ENCODE measurements at places on chromosomes 5 and 9.

DNA sequence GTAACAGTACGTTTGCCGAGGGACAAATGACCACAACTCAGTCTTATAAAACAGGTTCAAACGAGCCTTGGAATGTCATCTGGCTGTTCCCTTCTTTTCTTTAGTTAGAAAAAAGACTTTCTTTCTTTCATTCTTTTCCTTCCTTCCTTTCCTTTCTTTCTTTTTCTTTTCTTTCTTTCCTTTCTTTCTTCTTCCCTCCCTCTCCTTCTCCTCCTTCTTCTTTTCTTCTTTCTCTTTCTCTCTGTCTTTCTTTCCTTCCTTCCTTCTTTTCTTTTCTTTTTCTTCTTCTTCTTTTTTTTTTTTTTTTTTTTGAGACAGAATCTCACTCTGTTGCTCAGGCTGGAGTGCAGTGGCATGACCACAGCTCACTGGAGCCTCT, 9.7 kb upstream of the LAMC3 start:
- no peak for DNase-seq

DNA sequence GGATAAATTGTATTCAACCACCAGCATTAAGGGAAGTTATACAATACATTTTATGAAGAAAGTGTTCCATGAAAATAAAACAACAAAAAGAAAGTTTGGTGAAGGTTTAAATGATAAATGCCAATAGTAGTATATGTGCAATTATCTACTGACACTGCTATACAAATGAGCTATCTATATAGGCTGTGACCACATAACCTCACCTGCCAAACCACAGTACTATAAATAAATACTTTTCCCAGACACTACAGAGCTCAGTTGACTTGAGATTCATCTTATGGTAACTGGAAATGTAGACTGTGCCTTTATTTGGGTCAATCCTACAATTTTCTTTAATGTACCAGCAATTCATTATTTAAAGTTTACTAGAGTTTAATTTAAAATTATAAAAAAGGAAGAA, 81.0 kb upstream of the CCDC152 start:
- DNase-seq, result no peak

DNA sequence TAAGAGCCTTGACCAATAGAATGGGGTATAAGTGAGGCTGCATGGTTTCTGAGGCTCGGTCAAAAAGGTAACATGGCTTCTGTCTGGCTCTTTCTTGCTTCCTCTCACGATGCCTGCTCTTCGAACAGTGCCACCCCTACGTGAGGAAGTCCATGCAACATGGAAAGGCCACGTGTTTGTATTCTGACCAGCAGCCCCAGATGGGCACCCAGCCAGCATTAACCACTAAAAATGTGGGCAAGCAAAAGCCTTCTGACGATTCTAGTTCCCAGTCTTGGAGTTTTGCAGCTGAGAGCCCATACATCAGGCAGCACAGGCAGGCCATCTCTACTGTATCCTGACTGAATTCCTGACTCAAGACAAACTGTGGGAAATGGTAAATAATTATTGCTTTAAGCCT, 24.2 kb upstream of the NREP start:
- no peak for DNase-seq

- no peak for DNase-seq
These were observed 114.0 kb downstream of the CARTPT start for GRCh38 chr5:71832812-71833715.

GRCh38 chr9:137688725-137689124, 69.9 kb downstream of the EHMT1 start:
- no peak for DNase-seq

DNA sequence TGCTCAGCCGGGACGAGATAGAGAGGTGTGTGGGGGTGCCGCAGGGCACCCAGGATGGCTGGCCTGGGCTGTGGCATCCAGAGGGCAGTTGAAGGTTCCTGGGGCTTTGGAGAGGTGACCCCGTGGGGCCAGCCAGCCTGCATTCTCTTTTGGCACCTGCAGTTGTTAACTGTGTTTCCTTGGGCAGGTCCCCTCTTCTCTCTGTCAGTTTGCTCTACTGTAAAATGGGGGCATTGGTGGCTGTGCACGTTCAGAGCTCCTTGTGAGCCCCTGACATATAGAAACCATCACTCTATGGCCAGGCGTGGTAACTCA, 8.5 kb downstream of the ZDHHC12 start:
- DNase-seq, result no peak

DNA sequence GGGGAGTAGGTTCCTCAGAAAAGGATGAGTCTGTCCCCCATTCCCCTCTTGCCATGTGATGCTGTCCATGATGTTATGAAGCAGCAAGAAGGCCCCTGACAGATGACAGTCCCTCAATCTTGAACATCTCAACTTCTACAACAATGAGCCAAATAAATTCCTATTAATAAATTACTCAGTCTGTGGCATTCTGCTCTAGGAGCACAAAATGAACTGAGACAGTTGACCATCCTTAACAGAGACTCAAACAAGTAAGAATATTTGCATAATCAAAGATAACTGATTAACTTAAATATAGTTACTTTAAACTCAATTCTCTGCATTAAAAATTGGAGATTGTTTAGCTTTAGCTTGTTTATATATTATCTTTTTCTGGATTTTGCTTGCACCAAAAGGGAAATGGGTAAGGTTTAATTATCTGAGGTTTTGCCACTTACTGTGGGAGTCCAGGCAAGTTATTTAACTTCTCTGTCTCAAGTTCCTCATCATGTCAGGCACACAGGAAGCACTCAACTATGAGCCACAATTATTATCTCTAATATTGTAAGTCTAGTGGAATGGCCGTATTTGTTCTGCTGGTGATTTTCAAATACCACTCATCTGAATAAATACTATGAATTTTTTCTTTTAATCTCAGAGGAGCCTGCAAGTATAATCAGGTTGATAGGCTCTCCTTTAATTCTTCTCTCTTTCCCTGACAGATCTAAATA, 162.9 kb downstream of the TSSK1B start:
- DNase-seq, result no peak

DNA sequence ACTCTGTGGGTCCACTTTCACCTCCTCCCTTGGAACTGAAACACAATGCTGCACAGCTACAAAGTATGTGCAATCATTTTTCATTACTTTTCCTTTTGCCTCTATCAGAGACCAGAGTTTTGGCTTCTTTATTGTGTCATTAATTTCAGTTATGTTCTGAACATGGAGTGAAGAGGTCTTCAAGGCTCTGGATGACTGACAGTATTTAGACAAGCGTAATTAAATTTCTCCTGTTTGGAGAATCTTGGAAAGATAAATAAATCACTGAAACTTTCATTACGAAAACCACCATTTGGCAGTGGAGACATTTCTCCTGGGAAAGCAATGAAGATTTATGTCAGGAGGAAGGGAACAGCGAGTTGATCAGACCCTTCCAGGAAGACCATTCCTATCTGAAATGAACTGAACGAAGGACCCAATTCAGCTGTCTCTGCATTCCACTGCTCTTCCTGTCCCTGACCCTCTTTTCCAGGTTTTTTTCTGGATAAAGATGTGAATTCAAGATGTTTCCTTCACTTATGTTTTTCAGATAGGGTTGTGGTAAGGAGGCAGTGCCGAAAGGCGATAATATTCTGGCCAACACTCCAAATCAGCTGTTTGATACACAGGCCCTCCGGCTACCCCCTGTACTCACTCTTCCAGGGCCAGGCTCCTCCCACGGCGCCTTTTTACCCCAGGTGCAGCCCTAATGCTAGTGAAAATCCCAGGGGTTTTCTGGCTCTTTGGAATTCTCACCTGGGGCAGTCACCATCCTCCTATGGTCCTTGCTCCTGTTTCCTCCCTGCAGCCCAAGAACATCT, 77.2 kb upstream of the OSMR start:
- no peak for DNase-seq

All from nephron progenitor cell (in vitro differentiated cells).